Activated CD8-positive, alpha-beta memory T cell treated with anti-CD3 and anti-CD28 coated beads, Interleukin-2, amount 10 ng/mL, durations not matched to agents 7 days and 5 days (primary cell): ENCODE measurements at places on chromosomes 11 and 22.

GRCh38 chr11:133541021-133541719, 8.9 kb upstream of the OPCML start:
- no peak for DNase-seq

GRCh38 chr22:26783885-26784284, 126.5 kb downstream of the MIAT start:
- no peak for DNase-seq

GRCh38 chr22:39960791-39961746, 872 bp downstream of the TMA7B start:
- DNase-seq, result peak; percentile 95

DNA sequence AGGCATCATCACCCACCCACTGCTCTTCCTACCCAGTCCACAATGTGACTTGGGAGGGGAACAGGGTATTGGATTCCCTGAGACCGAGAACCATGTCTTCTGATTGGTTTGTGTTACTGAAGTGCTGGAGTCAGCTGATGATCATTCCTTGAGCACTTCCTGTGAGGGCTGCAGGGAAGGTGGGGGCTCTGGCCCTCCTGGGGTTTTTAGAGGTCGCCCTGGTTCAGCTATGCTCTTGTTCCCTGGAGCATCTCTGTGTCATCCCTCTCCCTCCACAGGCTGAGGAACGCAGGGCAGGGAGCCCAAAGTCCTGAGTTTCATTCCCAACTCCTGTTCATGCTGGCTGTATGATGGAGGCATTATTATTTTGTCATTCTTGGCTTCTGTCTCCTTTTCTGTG, 6.7 kb downstream of the ZC3H7B start:
- DNase-seq, result no peak

- DNase-seq, result no peak
Observed at GRCh38 chr11:59666969-59667368, 1.9 kb downstream of the PATL1 start.

DNA sequence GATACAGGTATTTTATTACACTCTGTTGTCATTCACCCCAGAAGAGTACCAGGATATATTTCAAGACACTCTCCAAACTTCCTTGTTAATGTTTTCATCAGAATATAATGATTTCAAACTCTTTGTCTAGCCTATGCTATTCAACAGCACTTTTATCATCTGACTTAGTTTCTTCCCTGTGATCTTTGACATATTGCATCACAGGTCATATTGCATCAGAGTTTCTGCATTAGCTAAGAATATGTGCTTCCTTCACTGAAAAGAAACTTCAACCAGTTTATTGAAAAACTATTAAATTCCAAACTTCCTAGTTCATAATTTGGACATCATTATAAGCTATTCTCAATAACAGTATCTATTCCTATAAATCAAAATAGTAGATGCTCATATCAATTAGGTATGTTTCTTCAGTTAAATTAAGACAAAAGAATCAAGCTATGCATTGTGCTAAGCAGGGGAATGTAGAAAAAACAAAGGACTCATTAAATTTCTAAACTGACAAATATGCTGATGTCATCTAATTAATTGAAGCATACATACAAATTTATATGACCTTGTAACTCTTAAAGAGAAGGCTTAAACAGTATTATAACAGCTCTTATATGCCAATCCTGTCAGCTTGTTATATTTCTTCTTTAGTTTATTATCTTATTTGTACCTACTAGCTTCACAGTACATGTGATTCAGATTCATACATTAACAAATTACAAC, 361.8 kb upstream of the LUZP2 start:
- DNase-seq, result no peak

GRCh38 chr11:19766206-19766605, 53.6 kb downstream of the NAV2 start:
- no peak for DNase-seq

DNA sequence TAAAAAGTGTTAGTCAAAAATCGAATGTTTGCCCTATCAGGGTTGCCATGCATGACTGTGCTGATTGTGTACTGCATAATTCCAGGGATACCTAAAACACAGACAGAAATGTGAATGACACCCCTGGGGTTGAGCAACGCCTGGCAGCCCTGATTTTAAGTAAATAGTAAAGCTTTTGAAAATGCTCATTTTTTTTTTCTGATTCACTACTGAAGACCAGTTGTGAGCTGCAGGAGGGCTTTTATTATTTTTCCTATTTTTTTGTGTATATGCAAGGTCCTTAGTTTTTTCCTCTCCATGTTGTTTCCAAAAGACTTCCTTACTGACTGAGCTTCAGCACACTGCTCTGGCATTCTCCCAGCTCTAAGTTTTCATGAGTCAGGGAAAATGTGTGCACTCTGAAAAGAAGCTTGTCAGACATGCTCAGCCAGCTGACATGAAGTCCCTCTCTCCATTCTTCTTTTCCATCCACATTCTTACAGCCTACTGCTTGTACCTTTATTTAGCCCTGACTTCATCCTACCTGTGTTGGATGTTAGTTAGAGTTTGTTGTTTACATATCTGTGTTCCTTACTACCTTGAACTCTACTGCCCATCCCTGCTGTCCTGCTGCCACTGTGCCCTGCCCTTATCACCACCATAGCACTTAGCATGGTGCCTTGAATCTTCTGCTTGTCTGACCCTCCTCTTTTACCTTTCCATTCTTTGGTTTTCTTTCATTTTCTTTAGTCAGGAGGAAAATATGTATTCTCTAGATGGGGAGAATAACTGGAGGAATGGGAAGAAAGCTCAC, 79.5 kb downstream of the HORMAD2 start:
- DNase-seq, result no peak

- DNase-seq, result no peak
Observed at GRCh38 chr11:118406599-118407166, 5.3 kb downstream of the ATP5MG start.
